ENCODE measurements at places on chromosomes 7 and 10.
A peak's percentile ranks its signal among the peaks of the same experiment; 100 is the strongest.

DNA sequence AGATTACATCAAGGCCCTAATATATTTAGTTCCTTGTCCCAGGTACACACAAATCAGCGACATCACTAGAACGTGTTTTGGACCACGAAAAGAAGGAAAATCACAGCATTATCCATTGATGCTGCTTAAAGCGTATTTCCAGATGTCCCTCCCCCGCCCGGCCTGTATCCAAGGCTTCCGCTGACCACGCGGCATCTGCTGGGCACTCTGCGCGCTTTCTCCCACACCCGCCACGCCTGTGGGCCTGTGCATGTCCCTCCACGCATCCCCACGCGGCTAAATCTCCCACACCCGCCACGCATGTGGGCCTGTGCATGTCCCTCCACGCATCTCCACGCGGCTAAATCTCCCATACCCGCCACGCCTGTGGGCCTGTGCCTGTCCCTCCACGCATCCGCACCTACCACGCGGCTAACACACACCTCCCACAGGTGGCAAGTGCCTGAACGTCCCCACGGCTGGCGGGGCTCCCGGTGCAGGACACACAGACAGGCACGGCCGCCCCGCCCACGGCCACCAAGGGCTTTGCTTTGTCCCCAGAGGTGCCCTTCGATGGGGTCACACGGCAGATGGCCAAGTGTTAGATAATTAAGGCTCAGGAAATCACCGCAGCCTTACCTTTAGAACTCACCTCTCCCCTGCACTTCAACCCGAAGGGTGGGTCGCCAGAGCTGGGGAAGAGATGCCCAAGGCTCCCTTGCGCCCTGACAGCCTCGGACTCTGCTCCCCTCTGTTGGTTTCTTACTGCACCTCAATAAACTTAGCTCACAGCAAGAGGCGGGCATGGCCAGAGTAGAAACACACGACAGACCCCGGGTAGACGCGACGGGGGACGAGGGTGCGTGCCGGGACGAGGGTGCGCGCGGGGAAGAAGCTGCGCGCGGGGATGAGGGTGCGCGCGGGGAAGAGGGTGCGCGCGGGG lies 49.5 kb downstream of the DIP2C start:
- no peak for DNase-seq

- no peak for DNase-seq
Measured at GRCh38 chr10:74766501-74766900, 59.9 kb upstream of the KAT6B start.

GRCh38 chr10:16644146-16644545 lies 122.5 kb upstream of the C1QL3 start:
- DNase-seq: no peak

GRCh38 chr7:46145412-46145811 lies 224.3 kb upstream of the IGFBP3 start:
- DNase-seq: peak; percentile 64

DNA sequence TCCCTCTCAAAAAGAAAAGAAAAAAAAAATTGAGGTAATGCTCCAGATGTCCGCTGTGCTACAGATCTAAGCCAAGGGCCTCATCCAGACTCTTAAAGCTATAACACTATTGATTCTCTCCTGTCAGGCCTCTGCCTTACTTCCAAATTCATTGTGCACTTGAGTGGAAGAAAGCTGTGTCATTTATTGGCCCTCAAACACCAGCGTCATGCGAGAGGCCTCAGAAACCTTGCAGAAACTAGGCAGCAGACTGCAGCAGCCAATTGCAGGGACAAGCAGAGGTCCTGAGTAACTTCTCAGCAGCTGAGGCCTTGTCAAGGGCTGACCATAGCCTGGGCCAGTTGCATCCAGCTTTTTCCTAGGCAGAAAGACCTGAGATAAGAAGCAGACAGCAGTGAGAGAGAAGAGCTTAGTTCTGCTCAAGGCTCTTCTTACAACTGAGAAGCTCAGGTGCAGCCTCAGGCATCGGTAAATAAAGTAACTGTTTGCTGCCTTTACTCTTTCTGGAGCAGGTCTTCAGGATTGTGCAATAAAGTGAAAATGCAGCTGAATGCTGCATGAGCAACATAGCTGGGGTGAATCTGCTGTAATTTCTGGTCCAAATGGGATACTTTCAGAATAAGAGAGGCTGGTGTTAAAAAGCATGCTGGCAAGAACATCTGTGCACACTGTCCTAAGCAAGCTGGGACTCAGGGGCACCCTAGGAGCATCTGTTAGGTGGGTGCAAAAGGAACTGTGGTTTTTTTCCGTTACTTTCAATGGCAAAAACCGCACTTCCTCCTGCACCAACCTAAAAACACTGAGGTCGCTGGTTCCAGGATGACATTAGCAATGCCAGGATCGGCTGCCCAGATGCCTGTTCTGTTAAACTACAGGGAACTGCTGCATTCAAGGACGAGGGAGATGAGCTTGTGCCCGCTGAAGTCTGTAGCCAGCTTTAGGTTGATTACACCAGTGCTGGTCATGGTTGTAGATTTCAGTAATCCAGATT lies 181.8 kb upstream of the PFKP start:
- peak; percentile 65 for DNase-seq

DNA sequence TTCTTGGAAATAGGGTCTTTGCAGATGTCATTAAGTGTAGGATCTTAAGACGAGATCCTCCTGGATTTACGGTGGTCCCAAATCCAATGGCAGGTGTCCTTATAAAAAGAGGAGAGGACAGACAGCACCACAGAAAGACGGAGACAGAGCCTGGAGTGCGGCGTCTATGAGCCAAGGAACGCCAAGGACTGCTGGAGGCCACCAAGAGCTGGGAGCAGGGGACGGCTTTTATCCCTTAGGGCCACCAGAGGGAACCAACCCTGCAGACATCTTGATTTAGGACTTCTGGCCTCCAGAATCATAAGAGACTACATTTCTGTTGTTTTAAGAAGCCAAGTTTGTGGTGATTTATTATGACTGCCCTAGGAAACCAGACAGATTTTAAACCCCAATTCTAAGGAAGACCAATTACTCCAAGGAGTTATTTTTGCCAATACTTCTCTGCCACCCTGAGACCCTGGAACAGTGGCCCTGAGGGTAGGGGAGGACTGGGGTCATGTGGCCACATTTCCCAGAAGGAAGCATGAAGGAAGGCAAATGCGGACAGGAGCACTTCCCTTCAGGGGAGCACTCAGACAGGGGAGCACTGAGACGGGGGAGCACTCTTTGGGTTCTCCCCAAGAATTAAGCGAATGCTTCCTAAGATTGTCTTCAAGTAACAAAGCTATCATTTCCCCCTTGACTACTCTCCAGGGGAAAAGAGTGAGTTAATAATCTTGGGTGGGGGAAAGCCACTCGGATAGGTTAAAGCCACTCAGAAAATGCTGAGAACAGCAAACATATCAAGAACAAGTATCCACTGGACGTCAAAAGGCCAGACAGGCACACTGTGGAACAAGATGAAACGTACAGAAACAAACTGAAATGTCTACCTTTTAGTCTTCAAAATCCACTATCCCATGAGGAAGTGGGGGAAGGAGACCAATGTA lies 67.5 kb downstream of the CHST15 start:
- no peak for DNase-seq

DNA sequence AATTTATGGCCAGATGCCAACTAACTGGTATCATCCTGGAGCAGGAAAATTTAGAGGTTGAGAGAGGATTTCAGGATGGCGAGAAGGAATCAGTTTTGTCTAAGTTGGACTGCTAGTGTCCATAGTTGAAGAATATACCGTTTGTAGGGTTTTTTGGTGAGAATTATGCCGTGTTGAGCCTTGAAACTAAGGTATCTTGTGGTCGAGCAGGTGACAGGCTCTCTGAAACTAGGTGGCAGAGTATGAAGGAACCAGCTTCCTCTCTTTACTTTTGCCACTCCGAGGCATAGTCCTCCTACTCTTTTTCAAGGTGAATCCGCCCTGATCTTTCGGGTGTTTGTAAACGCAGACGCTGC lies 9.7 kb downstream of the MDFIC start:
- no peak for DNase-seq
